ENCODE measurements at places on chromosomes 13 and 19. TPM values are rescaled to one million over a fixed set of nuclear protein-coding genes. Genes with fewer than 3 reads are reported as not detected.

- peak; percentile 59 for DNase-seq
Observed at GRCh38 chr19:39407660-39408391, 1.2 kb downstream of the ZFP36 start.

- no peak for DNase-seq
Observed at GRCh38 chr13:70769817-70770216, 661.6 kb upstream of the KLHL1 start.

GRCh38 chr19:328025-328505, 16.5 kb downstream of the MIER2 start:
- no peak for DNase-seq

DNA sequence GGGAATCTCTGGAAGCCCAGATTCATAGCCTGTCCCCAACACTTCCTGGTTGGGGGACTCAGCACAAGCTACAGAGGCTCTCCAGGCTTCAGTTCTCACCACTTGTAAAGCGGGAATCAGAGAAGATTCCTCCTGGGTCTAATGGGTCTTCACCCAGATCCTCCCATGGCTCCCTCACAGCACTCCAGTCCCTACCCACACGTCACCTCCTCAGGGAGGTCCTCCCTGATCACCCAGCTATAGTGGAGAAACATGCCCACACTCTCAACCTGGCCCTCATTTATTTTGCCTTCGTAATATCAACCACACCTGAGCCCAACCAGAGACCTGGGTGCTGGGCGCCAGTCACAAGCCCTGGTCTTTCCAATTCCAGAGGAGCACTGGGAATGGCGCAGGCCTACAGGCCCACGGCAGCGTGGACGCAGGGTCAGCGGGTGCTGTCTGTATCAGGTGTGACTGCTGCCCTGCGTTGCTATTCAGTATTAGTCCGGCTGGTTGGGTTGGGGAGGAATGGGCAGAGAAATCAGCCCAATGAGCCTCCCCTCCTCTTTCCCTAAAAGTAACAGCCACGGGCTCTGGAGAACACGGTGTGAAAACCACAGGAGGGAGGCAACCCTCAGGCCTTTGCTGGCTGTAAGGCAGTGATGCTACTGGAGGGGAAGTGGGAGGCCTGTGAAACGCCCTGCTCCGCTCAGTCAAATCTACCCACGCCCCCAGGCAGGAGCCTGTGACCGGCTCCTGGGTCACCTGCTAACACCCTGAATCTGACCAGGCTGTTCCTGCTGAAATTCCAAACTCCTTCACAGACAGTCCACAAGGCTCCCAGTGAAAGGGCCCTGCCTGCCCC, 5.2 kb downstream of the AKT2 start:
- no peak for DNase-seq

DNA sequence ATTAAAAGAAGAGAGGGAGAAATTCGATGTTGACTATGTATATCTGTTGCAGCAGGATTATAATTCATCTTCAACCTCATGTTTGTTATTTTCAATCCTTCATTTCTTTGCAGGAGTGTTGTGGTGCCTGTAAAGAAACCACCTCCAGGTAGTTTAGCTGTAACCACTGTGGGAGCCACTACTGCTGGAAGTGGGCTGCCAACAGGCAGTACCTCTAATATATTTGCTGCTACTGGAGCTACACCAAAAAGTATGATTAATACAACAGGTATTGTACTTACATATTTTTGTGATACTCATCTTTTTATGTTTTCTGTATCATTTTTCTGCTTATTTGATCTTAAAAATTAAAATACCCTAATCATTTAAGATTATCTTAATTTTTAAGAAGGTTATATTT, 266.5 kb downstream of the NBEA start:
- no peak for DNase-seq

DNA sequence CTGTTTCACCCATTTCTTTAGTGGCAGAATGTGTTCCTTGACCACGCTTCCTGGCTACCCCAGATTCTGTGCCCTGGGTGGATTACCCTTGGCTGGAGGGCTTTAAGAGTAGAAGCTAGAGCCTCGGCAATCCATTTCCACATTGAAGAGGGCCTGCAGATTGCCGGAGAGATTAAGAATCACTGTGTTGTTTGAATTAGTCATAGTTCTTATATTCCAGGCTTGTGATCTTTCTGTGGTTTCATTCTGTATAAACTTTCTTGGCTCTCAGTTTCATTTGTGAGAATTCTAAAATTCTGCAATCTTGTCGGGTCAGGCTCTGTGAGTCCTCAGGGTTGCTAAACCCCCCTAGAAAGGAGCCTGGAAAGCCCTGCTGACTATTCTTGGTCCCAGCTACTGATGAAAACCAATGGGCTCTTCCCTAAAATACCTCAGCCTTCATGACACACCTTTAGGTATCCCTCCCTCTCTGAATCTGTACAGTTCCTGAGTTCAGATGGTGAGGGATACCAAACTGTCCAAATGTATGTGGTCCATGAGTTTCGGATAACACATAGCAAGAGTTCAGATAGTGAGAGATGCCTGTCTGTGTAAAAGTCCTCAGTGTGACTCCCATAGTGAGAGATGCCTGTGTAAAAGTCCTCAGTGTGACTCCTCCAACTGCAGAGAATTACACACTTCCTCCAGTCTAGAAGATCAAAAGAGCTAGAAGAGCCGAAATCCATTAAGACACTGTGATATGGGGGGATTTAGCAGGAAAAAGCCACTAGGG, 4.3 kb downstream of the PHF11 start:
- no peak for DNase-seq

- peak; percentile 98 for DNase-seq
Observed at GRCh38 chr19:58543826-58544590, at the start of gene TRIM28. Gene TRIM28 (plus strand): TSS chr19:58544064. CDS start chr19:58544758, 694 bp downstream.

DNA sequence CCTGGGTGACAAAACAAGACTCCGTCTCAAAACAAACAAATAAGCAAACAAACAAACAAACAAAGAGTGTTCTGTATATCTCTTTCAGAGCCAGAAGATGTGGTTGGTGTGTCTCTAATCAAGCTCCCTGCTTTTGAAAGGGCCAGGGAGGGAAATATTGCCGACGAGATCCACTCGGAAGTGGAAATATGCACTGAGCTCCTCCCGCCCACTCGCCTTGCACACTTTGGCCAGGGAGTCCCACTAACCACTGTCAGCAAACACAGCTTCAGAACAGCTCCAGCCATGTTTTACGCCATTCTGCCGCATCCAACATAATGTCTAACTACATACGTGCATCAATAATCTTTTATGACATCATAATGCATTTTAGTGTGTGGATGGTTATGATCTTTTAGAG, 155.5 kb upstream of the VSTM2B start:
- DNase-seq, result no peak

GRCh38 chr13:32073180-32073864, 41.7 kb downstream of the FRY start:
- no peak for DNase-seq

- no peak for DNase-seq
Observed at GRCh38 chr19:27794494-27795042, 1418.4 kb downstream of the UQCRFS1 start.

DNA sequence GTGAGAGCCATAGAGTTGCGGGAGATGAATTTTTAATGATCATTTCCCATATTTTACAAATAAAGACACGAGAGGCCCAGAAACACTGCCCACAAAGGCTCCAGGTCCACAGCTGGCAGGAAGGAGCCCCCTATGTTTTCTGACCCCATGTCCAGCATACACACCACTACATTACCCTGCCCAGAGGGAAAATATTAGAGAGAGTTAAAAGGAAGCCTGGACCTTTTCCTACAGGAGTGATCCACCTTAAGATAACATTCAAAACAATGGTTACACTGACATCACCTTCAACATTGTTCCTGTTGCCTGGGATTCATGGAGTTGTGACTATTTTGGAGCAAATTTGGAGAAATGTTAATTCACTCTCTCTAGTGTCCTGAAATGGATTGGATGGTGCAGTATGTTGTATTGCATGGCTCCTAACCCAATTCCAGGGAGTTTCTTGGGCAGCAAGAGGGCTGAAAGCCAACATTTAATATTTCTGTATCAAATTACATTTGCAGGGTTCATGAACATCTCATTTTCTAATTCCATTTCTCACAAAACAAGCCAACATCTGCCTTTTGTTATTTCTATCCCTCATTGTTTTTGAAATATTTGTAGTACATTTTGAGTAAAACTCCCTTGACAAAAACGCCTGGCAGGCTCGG, 172.5 kb downstream of the DLEU7 start:
- no peak for DNase-seq

- DNase-seq, result no peak
Observed at GRCh38 chr13:111286162-111286561, 34.3 kb upstream of the TEX29 start.

- DNase-seq, result no peak
Observed at GRCh38 chr13:32056316-32056715, 24.7 kb downstream of the FRY start.

DNA sequence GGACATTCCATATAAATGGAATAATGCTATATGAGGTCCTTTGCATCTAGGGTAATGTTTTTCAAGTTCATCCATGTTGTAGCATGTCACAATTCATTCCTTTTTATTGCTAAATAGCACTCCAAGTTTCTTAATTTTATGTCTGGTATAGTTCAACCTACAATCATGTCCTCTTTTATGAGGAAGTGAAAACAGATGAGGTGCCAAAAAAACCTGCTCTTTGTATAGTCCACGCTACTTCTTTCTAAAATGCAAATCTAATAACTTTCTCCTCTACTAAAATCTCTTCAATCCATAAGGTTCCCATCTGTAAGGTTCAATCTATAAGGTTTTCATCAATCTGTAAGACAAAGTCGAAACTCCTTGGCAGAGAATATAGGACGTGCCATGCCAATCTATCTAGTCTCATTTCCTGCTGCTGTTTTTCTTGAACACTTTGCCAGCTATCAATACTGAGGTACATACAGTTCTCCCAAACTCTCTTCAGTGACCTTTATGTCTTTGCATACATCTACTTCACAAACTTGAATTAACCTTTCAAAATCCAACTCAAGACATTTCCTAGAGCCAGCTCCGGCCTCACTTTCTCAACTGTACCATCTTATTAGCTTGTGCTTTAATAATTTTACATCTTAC, 33.7 kb downstream of the INTS6 start:
- no peak for DNase-seq

DNA sequence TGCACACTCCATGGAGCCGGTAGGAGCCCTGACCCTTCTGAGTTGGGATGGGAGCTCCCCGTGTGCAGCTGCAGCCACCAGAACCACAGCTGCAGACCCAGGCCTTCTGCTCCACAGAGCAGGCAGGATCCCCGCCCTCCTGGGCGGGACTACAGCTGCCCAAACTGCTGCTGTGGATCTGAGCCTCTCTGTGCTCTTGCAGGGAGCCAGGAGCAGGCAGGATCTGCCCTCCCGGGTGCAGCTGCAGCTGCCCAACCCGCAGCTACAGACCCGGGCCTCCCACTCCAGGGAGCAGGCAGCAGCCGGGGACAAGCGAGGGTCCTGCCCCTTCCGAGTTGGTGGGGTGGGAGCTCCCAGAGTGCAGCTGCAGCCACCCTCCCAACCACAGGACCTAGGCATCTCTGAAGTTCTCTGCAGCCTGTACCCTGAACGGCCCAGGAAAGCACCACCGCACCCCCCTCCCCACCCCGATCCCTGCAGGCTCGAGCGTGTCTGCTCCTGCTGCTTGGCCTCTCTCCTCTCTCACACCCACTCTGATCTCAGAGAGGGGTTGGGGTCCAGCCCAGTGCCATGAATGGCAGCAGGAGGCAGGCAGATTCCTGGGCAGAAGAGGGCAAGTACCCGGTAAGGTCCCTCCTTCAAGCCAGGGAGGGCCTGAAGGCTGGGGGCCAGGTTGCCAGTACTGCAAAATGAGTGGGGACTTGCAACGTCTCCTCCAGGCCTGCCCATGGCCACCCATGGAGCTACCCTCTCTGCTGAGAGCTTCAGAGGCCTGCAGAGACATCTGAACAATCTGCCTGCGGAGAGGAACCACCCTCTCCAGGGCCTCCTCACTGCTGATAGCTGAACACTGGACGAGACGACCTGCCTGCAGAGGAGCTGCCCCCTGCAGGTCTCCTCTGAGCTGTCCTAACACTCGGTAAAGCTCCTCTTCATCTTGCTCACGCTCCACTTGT, 16.4 kb upstream of the EMP3 start:
- no peak for DNase-seq

DNA sequence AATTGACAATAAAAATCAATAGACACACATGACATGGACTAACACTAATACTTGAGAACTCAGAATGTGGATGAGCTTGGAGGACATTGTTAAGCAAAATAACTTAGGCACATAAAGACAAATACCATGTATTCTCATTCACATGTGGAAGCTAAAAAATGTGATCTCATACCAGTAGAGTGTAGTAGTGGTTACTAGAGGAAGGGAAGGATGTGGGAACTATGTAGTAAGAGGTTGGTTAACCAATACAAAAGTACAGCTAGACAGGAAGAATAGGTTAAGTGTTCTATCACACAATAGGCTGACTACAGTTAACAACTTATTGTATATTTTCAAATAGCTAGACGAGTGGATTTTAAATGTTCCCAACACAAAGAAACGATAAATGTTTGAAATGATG, 415.8 kb upstream of the KLF12 start:
- DNase-seq, result no peak

DNA sequence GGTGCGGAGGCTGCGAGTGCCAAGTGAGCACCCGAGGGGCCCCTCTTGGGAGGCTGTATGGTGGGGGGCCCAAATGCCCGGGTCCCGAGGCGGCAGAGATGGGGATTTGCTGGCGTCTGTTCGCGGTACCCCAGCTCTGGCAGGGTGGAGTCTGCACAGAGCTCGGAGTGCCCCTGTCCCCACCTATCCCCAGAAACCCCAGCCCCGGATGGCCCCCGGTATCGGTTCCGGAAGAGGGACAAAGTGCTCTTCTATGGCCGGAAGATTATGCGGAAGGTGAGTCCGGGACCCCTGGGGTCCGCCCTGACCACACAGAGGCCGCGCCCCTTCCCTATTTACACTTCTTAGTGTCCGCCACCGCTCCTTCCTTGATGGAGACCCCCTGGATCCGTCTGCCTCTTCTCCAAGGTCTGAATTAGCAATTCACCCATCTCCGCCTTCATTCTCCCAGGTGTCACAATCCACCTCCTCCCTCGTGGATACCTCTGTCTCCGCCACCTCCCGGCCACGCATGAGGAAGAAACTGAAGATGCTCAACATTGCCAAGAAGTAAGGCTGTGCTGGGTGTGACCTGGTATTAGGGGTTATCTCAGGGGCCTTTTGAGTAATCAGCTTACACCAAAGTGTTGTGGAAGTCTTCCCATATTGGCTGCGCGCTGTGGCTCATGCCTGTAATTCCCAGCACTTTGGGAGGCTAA, 630 bp downstream of the PNPLA6 start:
- no peak for DNase-seq

GRCh38 chr13:111397202-111397880, 76.9 kb downstream of the TEX29 start:
- DNase-seq, result no peak

Gene IZUMO2
- not detected for total RNA-seq

Gene ZNF568
- 4.9 TPM for total RNA-seq

Gene NAXD
- total RNA-seq, result 26.3 TPM

Gene FXYD1
- 64.9 TPM for total RNA-seq

Gene ATP4B
- total RNA-seq, result not detected

Gene ZNF844
- 12.0 TPM for total RNA-seq

Gene ZNF837
- 9.4 TPM for total RNA-seq

Gene ZNF653
- 9.8 TPM for total RNA-seq

Gene WASF3
- total RNA-seq, result 19.0 TPM

Gene GRWD1
- 38.6 TPM for total RNA-seq

Gene CGB5
- not detected for total RNA-seq

Gene ZNF331
- total RNA-seq, result 26.3 TPM

Gene RFPL4AL1
- not detected for total RNA-seq

All from upper lobe of left lung (tissue), 6 donors.